ENCODE measurements at places on chromosomes 7 and 10. TPM values are rescaled to one million over a fixed set of nuclear protein-coding genes. Genes with fewer than 3 reads are reported as not detected.
A peak's percentile ranks its signal among the peaks of the same experiment; 100 is the strongest.

Gene SEC61A2
- polyA plus RNA-seq: 57.5 TPM

DNA sequence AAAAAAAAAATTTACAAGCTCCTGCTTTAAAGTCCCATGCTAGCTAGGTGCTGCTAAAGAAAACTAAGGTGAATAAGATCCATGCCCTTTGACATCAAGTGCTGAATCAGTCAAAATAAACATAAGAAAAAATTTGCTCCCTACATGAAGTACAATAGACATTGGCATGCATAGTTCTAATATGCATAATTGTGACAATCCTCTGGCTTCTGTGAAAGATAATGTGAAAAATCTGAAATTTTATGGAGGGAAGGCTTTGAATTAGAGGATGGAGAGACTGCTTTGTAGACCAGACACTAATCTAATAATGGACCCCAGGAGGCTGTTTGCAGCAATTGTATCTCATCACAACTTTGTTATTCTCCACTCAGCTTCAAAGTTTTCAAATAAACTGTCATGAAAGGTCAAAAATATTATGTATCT lies 127.9 kb upstream of the CDK1 start:
- DNase-seq: no peak

DNA sequence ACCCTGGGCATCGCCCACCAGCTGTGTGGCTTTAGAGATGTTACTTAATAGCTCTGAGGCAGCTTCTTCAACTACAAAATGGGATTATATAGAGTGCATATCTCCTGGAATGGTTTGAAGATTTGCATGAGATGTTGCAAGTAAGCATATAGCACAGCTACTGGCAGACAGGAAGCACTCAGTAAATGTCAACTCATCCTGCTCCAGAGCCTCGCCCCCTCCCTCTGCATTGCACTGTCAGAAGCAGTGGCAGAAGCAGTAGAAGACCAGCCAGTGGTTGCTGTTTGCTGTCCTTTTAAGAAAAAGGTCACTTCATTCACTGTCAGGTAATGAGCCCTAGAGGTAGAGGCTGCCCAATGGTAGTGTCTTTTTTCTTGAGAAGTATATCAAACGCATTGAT lies 180.0 kb upstream of the GHITM start:
- no peak for DNase-seq

Gene SUN3
- 64.5 TPM for polyA plus RNA-seq

DNA sequence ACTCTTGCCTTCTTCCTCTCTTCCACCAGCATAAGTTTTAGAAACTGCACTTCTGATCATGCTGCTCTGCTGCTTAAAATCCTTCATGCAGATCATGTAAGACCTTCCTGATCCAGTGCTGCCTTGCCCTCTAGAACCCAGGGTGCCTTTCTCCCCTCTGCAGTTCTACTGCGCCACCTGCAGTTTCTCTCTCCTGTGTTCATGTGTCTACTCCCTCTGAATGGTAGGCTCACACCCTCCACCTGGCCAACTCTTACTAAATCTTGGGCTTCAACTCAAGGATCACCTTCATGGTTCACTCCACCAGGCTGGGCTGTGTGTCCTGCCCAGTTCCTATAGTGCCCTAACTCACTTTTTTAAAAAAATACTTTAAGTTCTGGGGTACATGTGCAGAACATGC lies 174.6 kb upstream of the ITGB1 start:
- DNase-seq: no peak

Gene MACROH2A2
- polyA plus RNA-seq: 31.0 TPM

DNA sequence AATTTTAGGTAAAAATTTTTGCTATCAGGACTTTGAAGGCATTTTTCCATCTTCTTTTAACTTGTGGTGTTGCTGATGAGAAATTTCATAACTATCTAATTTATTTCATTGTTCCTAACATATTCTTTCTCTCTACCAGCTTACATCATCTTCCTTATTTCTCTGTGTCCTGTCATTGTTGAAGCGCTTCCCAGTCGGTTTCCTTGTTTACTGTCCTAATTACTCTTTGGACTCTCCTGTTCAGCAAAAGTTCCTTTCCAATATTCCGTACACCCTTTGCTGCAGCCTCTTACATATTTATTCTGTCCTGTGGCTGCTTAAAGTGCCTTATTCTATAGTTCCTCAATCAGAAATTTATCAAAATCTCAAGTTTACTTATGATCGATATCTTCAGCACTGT lies 609.0 kb upstream of the FZD8 start:
- DNase-seq: no peak

DNA sequence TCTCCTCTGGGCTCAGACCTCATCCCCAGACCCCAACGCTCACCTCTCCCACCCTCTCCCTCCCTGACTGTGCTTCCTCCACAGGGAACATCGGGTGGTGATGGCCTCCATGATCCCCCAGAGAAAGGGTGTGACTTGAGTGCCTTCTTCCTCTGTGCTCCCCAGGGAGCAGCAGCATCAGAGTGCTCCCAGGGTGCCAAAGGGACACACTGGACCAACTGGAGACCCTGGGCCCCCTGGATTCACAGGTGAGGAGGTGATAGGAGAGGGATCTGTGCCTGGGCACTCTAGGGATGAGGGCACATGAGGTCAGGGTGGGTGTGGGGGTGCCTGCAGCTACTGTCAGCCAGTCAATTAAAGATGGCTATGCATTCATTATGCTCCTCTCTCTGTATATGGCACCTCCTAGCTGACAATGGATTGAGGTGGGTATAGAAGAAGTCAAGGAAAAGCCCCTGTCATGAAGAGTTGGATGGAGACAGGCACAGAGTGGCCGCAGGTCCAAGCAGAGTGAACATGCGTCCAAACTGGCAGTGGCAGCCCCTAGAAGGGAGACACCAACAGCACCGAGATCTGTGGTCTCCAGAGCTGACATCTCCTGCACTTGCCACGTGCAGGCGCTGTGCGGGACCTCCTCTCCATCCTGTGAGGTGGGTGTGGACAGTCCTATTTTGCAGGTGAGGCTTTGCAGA lies 15.5 kb upstream of the VOPP1 start:
- no peak for DNase-seq

DNA sequence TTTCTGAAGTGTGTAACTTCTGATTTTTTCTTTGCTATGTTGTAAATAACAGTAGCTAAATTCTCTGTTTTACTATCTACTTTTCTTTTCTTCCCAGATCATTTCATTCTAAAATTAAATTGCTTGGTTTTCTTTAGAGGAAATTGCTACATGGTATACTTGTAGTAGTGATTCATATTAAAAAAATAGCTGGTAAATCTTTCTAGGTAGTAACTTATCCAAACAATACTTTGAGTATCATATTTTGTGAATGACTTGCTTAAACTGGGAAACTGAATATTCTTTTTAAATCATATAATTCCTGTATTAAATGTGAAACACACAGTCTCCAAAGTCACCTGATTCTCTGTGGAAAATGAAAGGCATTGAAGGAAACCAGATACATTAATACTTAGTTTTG lies 85.5 kb downstream of the ZNRF2 start:
- DNase-seq: no peak

Gene GBX1
- polyA plus RNA-seq: 7.2 TPM

GRCh38 chr7:1428941-1429501 lies 30.2 kb downstream of the MICALL2 start:
- no peak for DNase-seq

Gene AUTS2
- 21.3 TPM for polyA plus RNA-seq

DNA sequence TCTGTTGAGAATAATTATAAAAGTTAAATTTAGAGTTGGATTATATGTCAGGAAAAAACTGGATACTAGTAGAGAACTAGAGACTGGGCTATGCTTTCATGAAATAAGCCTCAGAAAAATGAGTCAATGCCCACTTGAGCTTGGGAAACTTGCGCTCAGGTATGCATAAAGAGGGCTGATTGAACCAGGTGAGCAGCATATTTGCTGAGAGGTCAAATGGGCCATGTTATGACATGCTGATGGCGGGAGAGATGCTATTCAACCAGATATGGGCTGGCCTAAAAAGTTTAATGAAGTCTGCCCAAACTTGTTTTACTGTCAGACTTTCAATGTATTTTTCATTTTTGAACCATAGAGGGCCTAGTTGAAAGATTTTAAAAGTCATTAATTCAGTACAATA lies 837.6 kb upstream of the GHITM start:
- DNase-seq: no peak

Gene GTF2IRD1
- polyA plus RNA-seq: 15.1 TPM

- no peak for DNase-seq
These were observed 197.3 kb downstream of the PHF14 start for GRCh38 chr7:11170863-11171568.

GRCh38 chr7:11328309-11328708 lies 354.6 kb downstream of the PHF14 start:
- no peak for DNase-seq

- DNase-seq: no peak
These were observed 11.8 kb upstream of the RRP12 start for GRCh38 chr10:97412891-97413304.

Gene SPDYE5
- polyA plus RNA-seq: 4.8 TPM

Gene AKR1C8
- 0.33 TPM for polyA plus RNA-seq

Gene CYP26A1
- polyA plus RNA-seq: 0.57 TPM

GRCh38 chr7:70068531-70068930 lies 470.3 kb downstream of the AUTS2 start:
- DNase-seq: no peak

DNA sequence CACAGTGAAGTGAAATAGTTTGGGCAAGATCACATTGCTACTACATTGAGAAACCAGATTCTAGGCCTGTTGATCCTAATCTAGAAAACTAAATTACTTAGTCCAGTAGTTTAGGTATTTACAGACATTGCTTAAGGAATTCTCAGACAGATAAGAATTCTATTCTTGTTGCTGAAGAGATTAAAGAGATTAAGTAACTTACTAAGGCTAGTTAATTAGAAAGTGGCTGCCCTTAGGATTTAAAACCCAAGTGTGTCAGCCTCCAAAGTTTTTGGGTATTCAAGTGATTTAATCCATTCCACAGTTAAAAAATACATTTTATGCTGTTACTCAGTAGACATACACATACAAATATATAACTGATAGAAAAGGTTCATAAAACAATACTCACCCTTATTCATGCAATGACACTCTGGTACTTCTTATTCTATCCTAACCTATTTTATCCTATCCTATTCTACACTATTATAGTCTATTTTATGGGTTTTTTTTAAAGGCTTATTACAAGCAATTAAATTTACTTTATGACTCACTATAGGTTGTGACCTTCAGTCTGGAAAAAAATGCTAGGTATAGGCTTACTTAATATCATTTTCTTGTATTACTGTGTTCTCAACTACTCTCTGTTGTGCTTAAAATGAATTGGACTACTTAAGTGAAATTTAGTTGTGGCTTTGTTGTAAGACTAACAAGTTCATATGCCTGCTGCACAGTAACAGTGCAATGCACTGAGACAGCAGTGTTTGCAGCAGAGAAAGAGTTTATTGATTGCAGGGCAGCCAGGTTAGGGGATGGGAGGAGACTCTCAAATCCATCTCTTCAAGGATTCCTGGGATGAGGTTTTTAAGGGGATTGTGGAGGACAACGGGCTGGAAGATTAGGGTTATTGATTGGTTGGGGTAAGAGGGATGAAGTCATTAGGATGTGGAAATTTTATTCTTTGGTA lies 10.7 kb downstream of the SPAM1 start:
- no peak for DNase-seq

Gene OR6B1
- 0.53 TPM for polyA plus RNA-seq

Gene SPDYE2B
- 3.3 TPM for polyA plus RNA-seq

- DNase-seq: no peak
These were observed 55.1 kb upstream of the KDM7A start for GRCh38 chr7:140231771-140232491.

DNA sequence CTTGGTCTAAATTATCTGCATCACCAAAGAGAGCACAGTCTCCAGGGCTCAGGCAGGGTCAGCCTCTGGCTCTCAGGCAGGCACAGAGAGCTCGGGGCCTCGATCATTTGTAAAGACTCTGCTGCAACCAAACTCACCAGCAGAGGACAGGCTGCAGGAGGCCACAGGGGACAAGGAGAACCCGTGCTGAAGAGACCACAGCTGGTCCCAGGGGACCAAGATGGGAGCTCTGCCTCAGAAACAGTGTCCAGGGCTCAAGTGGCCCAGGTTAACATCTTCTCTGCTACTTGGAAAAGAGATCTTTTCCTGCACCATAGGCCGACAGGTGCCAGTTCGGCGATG lies 543.2 kb downstream of the PTPRN2 start:
- DNase-seq: no peak

Gene TACR2
- 0.91 TPM for polyA plus RNA-seq

Gene WNT8B
- polyA plus RNA-seq: 0.20 TPM

DNA sequence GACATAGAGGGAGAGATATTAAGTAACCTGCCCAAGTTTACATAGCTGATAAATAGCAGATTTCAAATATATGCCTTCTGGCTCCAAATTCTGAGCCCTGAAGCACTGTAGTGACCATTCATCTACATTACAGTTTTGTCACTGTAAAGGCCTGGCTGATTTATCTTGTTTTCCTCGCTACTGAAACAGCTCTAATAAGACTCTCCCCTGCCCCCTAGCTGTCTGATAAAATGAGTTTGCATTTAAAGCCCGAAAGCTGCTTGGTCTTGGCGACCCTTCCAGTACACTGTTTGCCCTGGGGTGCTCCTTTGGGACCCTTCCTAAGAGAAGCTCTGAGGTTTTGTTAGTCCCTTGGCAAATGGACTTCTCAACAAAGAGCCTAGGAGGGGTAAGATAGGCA lies 59.7 kb upstream of the RAB11FIP2 start:
- DNase-seq: peak; percentile 28

GRCh38 chr7:39383136-39383535 lies 183.1 kb upstream of the YAE1 start:
- no peak for DNase-seq

Gene DLX6
- polyA plus RNA-seq: 6.6 TPM

Gene GDF2
- not detected for polyA plus RNA-seq

DNA sequence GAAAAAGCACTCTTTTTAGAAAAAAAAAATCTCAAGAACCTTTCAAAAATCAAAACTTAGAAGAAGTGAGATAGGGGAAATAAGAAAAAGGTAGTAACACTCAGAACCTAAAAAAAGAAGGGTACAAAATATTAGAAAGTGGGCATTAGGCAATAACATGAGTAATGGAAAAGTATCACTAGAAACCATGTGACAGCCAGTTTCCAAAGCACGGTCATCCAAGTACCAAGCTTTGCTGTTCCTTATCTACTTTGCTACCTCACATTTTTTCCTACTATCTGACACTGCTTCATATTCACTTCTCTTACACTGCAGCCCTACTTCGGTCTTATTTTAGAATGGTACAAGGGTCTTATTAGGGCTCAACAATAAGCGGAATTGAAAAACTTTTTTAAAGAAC lies 30.3 kb downstream of the IMMP2L start:
- DNase-seq: no peak

DNA sequence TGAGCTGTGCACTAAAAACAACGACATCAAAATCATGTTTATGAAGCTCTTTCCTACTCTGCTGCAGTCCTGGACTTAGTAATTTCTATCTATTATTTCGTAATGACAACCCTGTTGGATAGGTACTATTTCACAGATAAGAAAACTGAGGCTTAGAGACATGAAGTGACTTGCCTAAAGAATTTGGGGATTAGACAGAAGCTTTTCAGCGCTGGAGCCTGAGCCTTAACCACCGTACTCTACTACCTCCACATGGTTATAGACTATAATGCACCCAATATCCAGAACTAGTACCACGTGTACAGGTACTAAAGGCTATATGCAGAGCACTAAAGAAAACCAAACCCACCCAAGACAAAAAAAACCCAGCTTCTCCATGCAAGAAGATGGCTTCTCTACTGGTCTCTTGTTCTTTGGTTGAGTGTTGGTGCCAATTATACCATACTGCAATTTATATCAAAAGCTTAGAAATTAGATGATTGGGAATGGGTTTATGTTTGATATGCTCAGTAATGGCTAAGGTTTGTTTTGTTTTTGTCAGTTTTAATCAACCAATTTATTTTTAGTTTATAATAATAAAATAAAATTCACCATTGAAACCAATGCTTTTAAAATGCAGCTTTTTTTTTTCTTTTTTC lies 6.5 kb upstream of the SNX10 start:
- DNase-seq: no peak
